ENCODE measurements at places on chromosomes 6 and 20.
A peak's percentile ranks its signal among the peaks of the same experiment; 100 is the strongest.

DNA sequence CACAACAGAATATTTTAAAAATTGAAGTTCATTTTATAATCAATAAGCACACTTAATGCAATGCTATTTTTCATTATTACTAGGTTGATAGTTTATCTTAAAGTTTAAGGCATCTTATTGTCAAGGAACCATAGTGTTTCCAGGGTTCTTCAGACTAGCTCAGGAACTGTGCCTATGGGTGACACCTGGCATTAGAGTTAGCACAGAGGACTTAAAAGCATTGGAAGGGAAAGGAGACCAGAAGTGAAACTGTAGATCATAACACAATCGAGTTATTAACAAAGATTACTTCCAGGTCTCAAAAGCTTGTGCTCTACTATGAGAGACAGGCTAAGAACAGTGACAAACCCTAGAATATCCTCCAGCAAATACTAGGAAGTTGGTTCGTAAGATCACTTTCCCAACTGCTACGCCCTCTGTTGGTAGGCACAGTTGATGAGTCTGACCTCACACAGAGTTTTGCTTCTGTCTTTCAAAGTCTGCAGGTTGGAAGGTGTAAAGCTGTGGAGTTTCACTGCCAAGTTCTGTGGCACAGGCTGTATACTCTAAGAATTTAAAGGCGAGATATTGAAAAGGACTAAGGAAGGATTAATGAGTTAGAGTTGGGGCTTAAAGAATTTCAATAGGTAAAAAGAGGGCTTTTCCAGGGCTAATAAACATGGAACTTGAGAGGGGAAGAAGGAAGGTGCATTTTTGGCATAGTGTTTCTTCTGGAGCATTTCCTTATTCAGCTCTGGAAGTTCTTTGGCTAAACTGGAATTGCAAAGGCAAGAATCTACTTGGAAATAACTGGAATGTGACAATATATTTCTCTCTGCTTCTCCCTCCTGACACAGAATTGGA, 531.3 kb upstream of the JAG1 start:
- no peak for DNase-seq

DNA sequence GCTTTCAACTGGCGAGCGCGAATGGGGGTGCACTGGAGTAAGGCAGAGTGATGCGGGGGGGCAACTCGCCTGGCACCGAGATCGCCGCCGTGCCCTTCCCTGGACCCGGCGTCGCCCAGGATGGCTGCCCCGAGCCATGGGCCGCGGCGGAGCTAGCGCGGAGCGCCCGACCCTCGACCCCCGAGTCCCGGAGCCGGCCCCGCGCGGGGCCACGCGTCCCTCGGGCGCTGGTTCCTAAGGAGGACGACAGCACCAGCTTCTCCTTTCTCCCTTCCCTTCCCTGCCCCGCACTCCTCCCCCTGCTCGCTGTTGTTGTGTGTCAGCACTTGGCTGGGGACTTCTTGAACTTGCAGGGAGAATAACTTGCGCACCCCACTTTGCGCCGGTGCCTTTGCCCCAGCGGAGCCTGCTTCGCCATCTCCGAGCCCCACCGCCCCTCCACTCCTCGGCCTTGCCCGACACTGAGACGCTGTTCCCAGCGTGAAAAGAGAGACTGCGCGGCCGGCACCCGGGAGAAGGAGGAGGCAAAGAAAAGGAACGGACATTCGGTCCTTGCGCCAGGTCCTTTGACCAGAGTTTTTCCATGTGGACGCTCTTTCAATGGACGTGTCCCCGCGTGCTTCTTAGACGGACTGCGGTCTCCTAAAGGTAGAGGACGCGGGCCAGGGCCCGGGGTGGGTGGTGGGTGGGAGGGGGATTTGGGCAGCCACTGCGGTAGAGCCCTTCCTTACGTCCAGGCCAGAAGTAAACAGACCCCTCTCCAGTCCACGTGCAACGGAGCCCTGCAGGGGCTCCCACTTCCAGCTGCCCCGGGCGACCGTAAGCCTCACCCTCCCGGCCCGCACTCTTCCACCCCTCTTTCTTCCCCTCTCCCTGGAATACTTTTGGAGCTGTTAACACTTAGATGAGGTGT, 998 bp downstream of the BMP2 start:
- peak; percentile 22 for DNase-seq

- DNase-seq = no peak
These were observed 130.6 kb upstream of the TAB2 start for GRCh38 chr6:149186873-149187272.

DNA sequence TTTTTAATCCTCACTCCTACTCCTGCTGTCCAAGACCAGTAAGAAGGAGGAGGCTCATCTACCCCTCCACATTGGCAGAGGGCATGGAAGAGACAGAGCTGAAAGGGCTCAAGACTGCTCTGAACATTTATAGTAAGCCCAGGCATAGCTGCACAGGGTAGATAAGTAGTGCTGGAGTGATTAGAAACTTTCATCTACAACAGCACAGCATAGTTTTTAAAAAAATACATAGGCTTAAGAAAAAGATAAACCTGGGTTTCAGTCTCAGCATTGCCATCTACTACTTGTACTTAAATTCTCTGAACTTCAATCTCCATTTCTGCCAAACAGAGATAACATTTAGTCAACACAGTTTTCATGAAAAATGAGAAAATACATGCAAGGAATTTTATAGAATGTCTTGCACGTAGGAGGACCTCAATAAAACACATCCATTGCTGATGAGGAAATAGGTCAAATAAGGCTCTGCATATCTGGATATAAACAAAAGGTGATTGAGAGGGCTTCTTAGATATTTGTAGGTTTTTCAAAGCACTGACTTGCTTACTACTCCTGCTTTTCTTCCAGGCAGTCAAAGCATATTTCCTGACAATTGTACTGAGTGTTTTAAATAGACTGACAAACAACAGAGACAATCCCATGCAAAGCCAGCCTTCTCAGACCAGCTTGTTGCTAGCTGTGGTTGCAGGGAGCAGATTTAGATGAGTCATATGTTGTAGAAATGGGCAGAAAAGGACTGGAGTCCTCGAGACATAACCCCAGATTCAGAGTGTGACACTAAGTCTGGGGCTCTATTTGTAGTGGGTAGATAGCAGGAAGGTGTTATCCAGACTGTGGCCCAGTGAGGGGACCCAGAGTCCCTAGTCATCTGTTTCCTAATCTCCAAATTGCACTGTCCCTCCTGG, 107.4 kb upstream of the TAB2 start:
- DNase-seq = no peak

DNA sequence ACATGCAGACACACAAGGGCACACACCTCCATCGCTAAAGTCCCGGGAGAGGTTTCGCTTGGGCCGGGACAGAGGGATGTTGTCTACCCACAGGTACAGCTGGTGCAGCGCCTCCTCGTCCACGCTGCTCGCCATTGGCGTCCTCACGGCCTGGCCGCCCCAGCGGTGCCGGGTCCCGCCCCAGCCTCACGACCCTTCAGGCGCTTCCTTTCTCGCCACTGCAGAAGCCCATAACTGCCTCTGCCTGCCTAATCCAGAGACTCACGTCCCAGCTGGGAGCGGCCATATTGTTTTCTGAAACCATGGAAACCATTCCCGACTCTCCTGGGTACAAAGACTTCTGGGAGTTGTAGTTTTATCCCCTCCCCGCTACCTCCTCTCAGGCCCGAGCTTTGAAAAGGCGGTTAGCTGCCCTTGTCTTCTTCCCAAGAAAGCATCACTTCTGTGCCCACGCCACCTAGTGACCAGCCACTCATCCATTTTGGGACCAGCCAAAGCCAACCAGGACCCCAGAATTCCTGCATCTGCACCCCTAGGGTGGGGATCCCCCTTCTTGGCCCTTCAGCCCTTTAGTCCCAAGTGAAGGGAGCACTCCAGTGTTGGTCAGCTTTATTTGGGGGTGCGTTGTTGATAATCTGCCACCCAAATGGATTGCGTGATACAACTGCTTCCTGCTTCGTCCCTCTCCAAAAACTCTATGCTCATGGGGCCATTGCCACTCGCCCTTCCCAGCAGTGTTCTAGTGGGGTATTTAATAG, at the start of gene SPEF1:
Gene SPEF1 (minus strand): TSS at position 296 of the 758 bp plus-strand sequence. CDS start 161 bp downstream, at position 135.
- DNase-seq = peak; percentile 88
